ENCODE measurements at places on chromosomes 6 and 20. TPM values are rescaled to one million over a fixed set of nuclear protein-coding genes. Genes with fewer than 3 reads are reported as not detected.

NOTCH4 gene
- 71.8 TPM for total RNA-seq

POLR1C gene
- total RNA-seq: 30.3 TPM

GRCh38 chr6:47407300-47408281 lies 70.0 kb upstream of the CD2AP start:
- no peak for DNase-seq

GRCh38 chr6:3382326-3383279 lies 74.2 kb downstream of the SLC22A23 start:
- peak; percentile 3 for DNase-seq

DNA sequence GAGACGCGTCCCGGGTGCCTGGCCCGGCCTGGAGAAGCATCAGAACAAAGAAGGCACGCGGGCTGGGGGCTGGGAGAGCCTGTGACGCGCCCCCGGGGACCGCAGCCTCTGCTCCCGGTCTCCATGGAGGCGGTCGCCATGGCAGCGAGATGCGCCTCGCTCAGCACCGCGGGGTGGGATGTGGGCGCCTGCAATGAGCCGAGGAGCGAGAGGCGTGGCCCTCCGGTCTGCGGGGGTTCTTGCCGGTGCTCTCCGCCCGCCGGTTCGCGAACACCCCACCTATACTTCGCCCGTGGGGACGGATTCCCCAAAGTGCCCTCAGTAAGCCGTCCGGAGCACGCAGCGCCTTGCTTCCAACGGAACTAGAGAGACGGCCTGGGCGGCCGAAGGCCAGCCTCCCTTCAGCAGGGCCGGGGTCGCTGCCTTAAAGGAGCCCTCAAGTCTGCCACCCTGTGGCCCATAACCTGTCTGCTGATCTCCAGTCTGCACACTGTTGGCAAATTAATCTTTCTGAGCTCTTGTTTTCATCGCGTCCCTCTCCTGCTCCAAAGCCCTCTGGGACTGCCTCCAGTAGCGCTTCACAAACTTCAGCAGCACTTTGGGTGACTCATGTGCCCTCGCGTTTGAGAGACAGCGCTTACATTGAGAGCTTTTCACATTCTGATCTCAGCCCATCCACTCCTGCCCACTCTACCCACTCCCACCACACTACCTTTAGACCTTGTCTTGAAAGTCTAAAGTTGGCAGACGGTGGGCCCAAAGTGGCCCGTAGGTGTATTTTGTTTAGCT lies 983 bp upstream of the ADISSP start:
- DNase-seq: peak; percentile 86

GRCh38 chr20:46883892-46884291 lies 10.8 kb upstream of the EYA2 start:
- no peak for DNase-seq

- no peak for DNase-seq
These were observed 56.4 kb downstream of the GNAS start for GRCh38 chr20:58908941-58909340.

DNA sequence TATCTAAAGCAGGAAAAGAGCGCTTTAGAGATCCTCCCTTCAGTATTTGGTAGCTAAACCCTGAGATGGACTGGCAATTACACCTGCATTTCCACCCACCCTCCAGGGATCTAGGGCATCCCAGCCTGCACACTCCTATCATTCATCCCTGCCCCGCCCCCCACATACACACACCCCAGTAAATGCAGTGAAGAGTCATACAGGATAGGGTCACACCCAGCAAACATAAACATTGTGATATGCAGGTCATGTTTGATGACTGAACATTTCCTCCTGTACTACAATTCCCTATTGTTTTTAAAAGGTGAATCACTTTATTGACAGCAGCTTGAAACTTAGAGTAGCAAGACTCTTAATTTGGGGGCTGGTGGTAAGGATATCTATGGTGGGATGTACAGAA lies 112.9 kb downstream of the FOXO3 start:
- DNase-seq: no peak

DNA sequence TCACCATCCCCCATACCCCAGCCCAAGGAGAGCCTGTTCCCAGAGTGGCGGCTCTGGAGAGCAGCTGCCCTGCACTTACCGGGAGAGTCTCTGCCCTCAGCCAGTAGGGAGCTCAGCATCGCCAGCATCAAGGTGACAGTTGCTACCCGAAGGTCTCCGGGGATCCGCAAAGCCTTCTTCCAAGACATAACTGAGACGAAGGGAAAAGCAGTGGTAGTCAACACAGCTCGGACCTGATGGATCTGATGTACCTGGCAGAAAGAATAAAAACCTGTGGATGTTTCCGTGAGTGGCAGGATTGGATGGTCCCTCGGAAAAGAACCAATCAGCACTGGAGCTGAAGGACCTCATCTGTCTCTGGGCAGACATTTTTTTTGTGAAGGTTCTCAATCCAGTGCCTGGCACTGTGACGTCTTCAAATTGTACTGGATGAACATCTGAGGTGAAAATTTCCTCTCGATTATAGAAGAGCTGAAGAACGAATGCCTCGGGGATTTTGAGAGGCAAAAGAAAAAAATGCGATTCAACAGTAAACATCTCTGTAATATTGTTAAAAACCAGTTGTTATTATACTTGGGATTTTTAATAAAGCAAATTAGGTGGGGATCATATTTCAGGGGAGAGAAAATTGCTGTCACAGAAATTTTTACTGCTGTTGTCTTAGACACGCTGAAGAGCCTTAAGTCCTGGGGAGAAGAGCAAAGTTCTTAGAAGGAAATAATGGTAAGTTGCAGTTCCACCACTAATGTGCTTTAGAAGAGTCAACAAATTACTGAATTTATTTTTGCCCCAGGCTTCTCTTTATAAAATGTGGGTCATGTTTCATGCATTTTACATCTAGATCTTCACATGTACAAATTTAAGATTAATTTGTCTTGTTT lies at the start of gene HLA-DQB1:
HLA-DQB1 (minus strand) TSS at position 238 of the 881 bp plus-strand sequence; CDS start at position 188, 50 bp downstream.
- DNase-seq: no peak

- DNase-seq: no peak
These were observed 65.5 kb downstream of the GRM4 start for GRCh38 chr6:34080357-34080756.

All from sciatic nerve (tissue), 2 donors.